Activated CD4-positive, alpha-beta T cell treated with anti-CD3 and anti-CD28 coated beads, Interleukin-2, amount 50 U/mL, for 4 hours (primary cell): ENCODE measurements at places on chromosomes 13 and 19.
A peak's percentile ranks its signal among the peaks of the same experiment; 100 is the strongest.

DNA sequence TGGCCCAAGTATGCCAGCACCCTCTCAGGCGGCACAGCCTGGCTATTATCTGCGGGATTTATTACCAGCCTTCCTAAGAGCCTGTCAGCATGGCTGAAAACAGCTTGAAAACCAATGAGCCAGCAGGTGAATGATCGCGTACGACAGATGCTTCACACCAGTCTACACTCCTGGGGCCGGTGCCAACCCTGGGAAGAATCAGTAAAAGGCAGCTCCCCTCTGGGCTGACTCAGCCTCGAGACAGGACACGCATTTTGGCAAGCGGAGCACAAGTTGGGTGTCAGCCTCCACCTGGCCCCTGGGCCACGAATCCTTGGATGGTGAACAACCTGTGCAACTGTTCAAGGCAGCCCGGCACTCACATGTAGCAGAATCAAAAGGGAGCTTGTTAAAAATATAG lies 15.6 kb downstream of the EMP3 start:
- no peak for DNase-seq

GRCh38 chr19:21463449-21464105 lies 41.8 kb upstream of the ZNF429 start:
- DNase-seq = peak; percentile 6

DNA sequence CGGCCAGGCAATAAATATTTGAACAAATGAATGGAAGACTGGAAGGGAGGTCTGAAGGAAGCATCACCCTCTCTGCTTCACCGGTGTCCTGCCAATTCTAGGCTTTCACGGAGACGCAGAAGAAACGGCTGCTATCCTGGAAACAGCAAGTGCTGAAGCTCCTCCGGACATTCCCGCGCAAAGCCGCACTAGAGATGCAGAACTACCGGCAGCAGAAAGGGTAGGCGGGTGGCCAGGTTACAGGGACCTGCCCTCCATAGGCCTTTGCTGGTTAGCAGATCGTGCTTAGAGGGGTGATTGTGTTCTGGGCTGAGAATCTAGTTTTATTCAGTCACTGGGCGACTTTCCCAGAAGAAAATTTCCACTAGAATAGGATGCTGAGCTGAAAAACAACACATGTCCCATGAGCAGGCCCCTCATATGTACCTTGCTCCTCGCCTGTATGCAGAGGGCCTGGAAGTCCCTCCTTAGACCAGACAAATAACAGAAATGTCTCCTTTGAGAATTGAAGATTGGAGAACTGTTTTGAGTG lies 11.0 kb downstream of the PAF1 start:
- DNase-seq = no peak

GRCh38 chr19:1609103-1609396 lies 3.8 kb upstream of the UQCR11 start:
- DNase-seq = no peak

DNA sequence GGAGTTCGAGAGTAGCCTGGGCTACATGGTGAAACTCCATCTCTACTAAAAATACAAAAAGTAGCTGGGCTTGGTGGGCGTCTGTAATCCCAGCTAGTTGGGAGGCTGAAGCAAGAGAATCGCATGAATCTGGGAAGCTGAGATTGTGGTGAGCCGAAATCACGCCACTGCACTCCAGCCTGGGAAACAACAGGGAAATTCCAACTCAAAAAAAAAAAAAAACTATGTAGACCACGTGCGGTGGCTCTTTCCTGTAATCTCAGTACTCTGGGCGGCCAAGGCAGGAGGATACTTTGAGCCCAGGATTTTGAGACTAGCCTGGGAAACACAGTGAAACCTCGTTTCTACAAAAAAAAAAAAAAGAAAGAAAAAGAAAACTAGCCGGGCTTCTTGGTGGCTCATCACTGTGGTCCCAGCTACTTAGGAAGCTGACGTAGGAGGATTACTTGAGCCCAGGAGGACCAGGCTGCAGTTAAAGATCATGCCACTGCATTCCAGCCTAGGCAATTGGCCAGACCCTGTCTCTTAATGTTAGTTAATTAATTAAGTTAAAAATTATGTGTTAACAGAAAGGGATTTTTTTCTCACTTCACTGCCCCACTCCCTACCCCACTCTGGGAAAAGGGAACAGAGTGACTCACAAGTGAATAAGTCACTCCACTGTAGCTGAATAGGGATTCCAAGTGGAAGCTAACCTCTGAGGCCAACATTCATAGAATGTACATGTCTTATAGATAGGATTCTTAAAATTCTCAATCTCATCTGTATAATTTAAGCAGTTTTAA lies 2.2 kb downstream of the ZNF83 start:
- no peak for DNase-seq

DNA sequence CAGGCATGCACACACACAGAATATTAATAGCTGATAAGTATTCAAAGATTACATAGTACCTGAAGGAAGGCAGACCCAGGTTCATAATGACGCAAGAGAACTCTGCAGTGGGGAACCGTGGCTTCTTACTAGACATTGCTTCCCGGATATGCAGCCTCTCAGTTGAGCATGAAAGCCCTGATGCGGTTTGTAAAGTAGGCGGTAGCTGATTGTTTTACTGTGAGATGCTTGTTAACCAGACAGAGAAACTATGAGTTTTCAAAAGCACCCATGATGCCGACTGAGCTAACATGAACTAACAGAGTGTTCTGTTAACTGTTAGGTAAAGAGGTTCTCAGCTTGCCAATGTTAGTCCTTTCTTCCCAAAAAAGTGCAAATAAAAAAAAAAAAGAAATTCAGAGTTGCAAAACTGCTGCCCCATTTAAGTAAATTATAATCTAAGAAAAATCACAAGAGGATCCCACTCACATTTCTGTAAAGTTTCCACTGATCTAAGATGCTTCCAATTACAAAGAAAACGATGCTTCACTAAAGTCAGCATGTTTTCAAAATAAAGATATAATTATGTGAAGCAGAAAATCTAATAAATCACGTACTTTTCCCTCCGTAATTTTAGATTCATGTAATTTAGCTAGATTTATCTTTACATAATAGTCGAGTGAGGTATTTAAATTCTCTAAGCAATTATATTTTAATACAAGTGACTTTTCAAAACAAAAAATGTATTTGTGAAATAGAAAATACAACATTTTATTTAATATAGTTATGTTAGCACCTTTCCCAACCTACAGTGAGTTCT lies 2.2 kb downstream of the FLT1 start:
- DNase-seq = no peak

DNA sequence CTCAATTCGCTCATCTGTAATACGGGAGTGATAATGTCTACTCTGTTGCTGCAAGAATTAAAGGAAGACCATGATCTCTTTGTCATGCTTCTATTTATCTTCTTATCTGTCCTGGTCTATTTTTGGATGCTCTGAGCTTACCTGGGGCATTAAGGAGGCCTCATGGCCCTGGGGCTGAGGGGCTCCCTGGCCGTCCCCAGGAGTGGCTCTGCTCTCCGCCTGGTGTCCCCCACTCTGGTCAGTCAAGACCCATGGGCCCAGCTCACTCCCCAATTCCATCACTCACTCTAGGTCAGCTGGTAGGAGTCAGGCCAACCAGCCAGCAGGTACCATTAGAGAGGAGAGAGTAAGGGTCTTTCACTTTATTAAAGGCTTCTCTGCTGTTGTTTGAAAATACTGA lies 1.1 kb upstream of the CHST8 start:
- no peak for DNase-seq

- DNase-seq = no peak
Measured at GRCh38 chr13:28743020-28743419, 24.2 kb upstream of the SLC46A3 start.

GRCh38 chr13:26019251-26019650 lies 32.6 kb downstream of the SHISA2 start:
- no peak for DNase-seq

GRCh38 chr13:65914716-65915115 lies 1315.4 kb downstream of the PCDH9 start:
- no peak for DNase-seq

GRCh38 chr19:3586707-3587346 lies 1.5 kb downstream of the GIPC3 start:
- DNase-seq = no peak

GRCh38 chr13:84187626-84188025 lies 305.4 kb upstream of the SLITRK1 start:
- no peak for DNase-seq

DNA sequence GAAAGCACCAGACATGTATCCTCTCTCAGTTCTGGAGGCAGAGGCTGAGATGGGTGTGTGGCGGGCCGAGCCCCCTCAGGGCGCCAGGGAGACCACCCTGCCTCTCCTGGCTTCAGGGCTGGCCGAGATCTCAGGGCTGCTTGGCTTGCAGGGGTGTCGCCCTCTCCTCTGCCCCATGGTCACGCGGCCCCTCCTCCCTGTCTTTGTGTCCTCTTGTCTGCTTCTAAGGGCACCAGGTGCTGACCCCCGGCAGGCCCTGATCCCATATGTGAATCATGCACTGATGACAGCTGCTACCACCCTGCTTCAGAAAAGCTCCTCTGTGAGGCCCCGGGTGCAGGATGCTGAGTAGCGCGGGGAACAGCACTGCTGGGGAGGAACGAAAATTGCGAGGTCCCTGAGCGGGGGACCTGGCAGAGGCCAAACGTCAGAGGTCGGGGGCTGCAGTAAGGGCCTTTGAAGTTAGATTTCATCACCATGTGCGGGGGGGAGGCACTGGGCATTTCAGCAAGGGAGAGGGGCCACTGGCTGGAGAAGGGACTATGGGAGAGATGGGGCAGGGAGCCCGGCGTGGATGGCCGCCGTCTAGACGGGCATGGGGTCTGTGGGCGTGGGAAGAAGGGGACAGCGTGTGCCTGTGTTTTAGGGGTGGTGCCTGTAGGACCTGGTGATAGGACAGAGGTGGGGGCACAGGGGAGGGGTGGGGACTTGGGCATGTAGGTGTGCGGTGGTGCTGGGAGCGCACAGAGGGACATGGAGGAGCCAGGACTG lies 125.2 kb downstream of the KDM4B start:
- DNase-seq = no peak

GRCh38 chr19:12782424-12783290 lies 7.3 kb upstream of the HOOK2 start:
- DNase-seq = peak; percentile 90

DNA sequence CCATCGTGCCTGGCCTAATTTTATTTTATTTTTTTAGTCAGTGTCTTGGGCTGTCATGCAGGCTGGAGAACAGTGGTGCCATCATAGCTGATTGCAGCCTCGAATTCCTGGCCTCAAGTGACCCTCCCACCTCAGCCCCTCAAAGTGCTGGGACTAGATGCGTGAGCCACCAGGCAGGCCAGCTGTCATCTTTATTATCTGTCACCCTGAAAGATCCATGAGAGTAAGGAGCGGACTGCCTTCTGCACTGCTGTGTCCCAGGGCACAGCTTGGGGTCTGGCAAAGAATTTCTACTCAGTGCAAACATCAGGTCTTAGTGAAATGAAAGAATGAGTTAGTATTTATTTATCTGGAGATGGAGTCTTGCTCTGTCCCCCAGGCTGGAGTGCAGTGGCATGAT lies 9.5 kb upstream of the TLE5 start:
- no peak for DNase-seq

- DNase-seq = no peak
Measured at GRCh38 chr13:107548338-107548737, 667.0 kb downstream of the LIG4 start.

DNA sequence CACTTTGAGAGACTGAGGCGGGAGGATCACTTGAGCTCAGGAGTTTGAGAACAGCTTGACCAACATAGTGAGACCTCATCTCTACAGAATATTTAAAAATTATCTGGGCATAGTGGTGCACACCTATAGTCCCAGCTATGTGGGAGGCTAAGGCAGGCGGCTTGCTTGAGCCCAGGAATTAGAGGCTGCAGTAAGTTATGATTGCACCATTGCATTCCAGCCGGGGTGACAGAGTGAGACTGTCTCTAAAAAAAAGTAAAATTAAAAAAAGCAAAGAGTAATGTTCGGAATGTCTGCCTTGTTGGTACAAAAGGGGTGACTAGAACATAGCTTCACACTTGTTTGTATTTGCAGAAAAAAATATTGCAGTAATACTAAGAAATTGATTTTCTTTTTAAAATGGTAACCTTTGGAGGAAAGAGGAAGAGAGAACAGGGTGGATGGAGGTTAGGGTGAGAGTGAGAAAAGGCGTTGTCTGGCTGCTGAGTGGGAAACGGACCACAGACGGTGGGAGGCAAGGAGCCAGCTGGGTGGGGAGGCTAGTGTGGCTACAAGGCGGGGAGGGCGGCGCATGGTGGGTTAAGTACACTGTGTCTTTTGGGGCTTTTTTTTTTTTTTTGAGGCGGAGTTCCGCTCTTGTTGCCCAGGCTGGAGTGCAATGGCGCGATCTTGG lies 10.2 kb downstream of the PPP1R14A start:
- DNase-seq = no peak

DNA sequence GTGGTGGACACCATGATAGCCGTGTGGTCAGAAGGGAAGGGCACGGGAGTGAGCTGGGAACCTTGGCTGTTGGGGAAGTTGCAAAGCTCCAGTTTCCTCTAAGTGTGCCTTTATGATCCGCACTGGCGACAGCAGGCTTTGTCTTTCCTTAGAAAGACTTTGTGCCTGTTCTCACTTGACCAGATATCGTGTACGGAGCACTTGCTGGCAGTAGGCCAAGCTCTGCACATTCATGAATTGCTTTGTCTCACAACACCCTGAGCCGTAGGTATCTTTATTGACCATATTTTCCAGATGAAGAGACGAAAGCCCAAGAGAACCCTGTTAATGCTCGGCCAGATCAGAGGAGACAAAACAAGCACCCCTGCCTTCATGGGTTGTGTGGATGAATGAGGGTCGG lies 15.1 kb downstream of the CUL4A start:
- no peak for DNase-seq

GRCh38 chr19:39200803-39201115 lies 3.3 kb downstream of the SYCN start:
- no peak for DNase-seq

GRCh38 chr13:45626731-45627374 lies 11.3 kb upstream of the ERICH6B start:
- no peak for DNase-seq

DNA sequence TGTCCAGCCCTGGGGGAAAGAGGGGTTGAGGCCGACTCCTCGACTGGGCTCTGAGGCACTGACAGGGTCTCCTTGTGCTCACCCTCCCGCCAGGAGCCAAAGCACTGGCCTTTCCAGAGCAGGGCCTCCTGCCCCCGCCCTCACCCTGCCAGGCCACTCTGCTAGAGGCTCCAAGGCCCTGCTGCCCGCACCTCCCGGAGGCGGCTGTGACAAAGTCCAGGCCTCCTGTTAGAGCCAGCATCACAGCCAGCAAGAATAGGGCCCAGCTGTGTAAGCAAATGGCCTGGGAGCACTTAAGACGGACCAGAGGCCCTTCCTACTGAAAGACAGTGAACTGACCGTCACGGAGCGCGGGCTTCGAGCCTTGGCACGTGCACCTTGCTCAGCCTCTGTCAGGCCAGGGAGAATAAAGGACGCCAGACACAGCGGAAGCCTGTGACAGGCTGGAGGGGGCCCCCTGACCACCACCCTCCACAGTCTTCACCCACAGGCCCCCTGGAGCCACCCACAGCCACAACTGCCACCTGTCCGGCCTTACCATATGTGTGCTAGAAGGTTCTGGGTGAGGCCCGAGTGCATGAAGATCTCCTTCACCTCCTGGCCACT lies 50.9 kb downstream of the EPS15L1 start:
- DNase-seq = no peak

DNA sequence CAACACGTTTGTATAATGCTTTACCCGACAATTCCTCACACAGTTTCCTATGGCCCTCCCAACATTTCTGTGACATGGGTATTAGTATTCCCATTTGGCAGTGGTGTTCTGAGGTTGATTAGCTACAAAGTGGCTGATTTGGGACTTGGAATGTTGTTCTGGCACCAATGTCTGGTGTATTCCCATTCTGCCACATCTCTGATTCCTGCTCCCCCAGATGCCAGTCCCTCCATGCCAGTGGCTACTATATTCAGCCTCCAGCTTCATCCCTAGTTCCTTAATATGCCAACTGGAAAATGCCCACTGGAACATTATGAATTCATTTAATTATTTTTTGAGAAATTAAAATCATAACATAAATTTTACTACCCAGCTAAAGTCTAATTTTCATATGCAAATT lies 60.6 kb upstream of the NBEA start:
- DNase-seq = no peak
